Activated T-helper 1 cell treated with anti-CD3 and anti-CD28 coated beads, Interleukin-2, amount 50 U/mL, for 16 hours (primary cell): ENCODE measurements at places on chromosomes 2 and 18.

GRCh38 chr2:10665833-10666232, 23.9 kb downstream of the NOL10 start:
- DNase-seq: no peak

GRCh38 chr2:128732976-128733431, 414.3 kb upstream of the HS6ST1 start:
- no peak for DNase-seq

DNA sequence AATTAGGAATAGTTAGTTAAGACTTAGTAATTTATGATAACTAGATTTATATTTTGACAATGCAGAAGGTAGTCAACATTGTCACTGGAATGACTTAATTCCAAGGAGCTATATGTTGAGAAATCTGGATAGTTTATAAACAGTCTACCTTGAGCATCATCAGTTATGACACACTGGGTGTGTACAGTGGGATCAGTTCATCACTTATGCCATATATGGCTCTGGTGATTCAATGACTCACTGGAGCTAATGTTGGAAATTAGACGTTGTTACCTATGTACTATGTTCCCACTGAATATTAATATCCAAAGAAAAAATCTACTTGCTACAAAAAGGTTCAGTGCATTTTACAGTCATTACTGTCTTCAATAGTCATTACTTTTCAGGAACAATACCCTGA, 34.0 kb upstream of the ITPRID2 start:
- DNase-seq: no peak

DNA sequence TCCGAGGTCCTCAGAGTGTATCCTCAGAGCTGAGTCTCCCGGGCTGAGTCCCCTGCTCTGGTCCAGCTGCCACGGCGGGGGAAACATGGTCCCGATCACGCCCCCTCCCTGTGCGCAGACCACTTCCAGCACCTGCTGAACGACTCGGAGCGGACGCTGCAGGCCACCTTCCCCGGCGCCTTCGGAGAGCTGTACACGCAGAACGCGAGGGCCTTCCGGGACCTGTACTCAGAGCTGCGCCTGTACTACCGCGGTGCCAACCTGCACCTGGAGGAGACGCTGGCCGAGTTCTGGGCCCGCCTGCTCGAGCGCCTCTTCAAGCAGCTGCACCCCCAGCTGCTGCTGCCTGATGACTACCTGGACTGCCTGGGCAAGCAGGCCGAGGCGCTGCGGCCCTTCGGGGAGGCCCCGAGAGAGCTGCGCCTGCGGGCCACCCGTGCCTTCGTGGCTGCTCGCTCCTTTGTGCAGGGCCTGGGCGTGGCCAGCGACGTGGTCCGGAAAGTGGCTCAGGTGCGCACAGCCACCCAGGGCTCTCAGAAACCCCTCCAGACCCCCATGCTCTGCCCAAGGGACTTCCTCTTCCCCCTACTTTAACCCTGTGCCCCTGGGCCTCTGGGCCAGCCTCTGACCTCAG, 26.7 kb downstream of the GPC1 start:
- no peak for DNase-seq

DNA sequence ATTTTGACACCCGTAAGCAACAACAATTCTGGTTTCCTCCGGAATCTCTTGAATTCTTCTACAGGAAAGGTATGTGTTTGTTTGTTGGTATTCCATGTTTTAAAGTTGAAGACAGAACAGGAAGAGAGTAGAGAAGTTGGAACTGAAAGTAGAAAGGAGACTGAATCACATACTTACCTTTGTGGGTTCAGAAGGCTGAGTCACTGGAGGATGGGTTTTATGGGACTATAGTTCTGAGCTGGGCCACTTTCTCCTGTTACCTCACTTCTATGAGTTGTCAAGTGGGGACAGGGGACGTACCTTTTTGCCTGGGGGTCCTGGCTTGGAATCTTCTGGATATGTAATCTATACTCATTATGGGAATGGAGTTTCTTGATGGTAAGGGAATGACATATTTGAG, 40.9 kb downstream of the KDM3A start:
- no peak for DNase-seq

DNA sequence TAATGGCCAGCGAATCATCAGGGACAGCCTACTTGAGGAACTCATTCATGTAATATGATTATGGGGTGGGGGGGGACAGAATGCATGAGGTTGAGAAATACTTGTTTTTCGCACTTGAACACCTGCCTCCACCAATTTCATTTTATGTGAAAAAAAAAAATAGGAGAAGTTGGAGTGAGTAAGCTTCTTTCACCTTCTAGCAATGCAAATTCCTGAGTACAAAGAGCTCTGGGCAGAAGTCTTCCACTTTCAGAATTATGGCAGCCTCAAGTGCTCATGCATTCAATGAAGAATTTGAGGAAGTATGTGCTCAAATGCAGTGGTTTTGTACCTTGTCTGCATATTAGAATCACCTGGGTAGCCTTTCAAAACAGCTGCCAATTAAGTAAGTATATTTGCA, 40.1 kb upstream of the GPD2 start:
- DNase-seq: no peak

GRCh38 chr2:240140511-240140910, at the start of gene OTOS:
Gene OTOS, minus strand, starts transcription at chr2:240140658. Its CDS starts 332 bp downstream, at chr2:240140326.
- DNase-seq: no peak

- DNase-seq: no peak
These were observed 10.7 kb upstream of the SPOPL start for GRCh38 chr2:138490673-138491494.

DNA sequence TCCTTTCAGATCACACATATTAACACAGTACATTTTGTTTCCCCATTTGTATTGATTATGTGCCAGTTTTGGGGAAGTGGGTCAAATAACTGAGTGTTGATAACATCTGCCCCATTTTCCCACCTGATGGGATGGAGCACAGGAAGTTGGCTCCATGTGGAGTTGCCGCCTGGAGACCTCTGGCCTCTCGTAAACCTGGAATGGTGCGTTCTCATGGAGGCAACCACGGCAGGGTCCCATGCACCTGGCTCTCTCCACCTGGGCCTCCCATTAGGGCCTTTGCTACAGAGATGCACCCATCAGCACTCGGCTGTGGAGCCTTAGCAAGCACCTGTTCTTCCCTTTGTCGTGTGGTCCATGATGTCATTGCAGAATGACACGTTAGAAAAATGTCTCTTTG, 130.6 kb downstream of the MBP start:
- no peak for DNase-seq
